ENCODE measurements at places on chromosomes 7 and 10. TPM values are rescaled to one million over a fixed set of nuclear protein-coding genes. Genes with fewer than 3 reads are reported as not detected.

GRCh38 chr10:95861386-95861785 is 46.4 kb upstream of the CC2D2B start:
- DNase-seq: no peak

Gene CYP2E1
- total RNA-seq: not detected

GRCh38 chr7:70463352-70463938 is 668.5 kb upstream of the GALNT17 start:
- no peak for DNase-seq

Gene SPDYE6
- not detected for total RNA-seq

Gene ETV1
- 45.2 TPM for total RNA-seq

Gene IKZF1
- total RNA-seq: 11.3 TPM

DNA sequence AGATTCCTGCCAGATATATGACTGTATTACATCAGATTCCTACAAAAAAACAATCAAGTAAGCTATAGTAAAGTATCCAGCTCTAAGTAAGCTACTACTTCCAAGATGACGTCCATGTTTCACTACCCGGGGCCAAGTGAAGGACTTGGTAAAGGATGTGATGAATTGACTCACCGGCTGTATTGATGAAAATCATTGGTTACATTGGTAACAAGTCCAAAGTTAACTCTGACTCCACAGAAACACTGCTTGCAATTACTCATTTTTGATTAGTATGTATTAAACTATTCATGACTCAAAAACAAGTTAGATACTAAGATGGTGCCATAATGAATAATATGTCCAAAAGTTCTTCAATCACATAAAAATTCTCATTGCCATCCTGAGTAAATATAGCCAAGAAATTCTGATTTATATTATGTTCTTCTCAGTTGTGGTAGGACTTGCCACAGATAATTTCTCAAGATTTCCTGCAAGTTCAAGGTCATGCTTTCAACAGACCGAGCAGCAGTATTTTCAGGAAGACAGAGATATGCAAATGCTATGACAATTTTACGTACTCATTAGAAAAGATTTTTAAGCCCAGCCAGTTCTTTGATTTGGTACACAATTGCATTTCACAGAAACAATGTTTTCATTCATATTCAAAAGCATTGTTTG is 12.6 kb upstream of the DNAJC1 start:
- no peak for DNase-seq

Gene GIMAP4
- total RNA-seq: 47.3 TPM

Gene RNLS
- total RNA-seq: 20.8 TPM

Gene PDE6C
- total RNA-seq: not detected

Gene CFAP69
- 2.7 TPM for total RNA-seq

Gene EN2
- not detected for total RNA-seq

DNA sequence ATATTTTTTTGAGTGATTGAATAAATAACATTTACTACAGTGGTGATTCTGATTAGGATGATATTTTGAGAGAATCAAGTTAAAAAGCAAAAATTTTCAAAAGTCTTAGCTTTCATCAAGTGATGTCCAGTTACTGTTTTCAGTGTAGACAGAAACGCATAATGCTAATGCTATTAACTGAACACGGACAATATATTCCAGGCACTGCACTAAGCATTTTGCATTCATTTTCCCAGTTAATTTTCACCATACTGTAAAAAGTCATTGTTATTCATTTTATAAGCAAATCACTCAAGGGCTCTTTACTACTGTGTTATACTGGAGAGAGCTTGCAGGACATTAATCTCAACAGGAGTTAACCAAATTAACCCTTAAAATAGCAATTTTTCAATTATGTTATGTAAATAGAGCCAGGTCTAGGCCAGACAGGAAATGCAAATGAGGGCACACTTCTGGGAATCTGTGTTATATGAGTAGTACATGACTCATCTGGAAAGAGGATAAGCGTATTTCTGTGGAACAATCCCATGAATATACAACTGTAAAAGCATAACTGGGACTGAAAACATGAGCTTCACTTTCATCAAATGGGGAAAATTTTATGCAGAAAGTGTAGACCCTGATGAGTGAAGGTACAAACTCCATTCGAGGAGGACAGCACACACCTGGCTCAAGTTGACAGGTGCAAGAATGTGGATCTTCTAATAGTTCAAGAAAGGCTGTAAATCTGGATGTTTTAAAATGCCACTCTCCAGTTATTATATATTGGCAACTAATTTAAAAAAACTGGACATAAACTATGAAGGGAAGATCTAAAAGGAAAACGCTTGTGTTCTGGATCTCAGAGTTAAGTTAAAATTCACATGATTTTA is 75.4 kb downstream of the ANK3 start:
- no peak for DNase-seq

Gene ZNF365
- 0.19 TPM for total RNA-seq

DNA sequence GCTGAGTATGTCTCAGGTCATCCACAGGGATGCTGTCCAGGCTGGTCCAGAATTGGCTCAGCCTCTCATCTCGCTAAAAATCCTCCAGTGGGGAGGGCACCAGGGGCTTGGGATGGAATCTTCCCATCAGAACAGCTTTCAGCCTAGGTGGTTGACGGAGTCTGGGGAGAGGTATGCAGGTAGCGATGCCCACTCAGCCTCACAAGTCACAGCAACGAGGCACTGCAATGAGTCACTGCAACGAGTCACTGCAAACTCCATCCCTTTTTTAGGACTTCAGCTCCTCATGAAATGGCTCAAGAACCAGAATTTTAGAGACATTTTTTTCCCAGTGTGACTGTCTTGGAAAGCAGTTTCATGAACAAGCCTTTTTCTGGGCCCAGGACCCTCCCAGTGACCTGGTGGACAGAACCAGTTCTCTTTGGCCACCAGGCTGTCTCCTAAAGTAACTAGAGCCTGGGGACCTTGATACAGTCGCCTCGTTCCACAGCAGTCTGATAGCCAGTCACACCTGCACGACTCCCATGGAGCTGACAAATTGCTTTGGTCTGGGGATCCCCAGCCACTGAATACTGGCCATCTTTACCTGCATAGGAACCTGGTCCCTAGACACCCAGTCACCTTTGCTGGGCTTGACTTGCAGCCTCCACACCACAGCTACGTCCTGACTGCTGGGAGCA is 41.3 kb upstream of the PPP2R2D start:
- DNase-seq: no peak

Gene LRRN3
- 1.9 TPM for total RNA-seq

Gene HOXA9
- not detected for total RNA-seq

DNA sequence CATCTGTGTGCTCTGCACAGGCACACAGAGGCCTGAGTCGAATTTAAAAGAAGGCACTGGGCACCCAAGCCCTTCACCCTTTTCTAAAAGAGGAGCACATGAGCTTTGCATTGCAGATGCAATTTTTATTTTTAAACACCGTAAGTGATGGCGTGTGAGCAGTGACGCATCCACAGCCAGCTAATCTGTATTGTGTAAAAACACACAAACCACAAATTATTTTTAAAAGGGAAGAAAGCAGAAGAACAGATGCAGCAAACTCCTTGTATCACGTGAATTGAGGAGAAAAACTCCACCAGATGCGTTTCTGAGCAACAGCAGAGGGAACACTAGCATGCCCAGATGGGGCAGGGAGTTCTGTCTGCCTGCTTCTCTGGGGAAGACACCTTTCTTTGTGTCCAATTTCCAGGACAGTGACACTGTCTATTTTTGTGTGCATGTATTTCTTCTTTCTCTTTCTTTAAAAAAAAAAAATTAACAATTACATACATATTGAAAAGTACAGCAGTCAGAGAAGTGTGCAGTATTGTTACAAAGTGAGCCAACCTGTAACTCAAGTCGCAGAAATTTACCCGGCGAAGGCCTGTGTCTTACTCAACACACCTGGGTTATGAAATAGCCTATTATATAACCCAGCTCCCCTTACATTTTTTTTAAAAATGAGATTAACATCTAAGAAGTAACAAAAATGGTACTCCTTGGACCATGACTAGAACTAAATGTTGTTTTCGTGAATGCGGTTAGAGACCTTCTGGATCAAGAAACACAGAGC is 39.2 kb downstream of the EEPD1 start:
- no peak for DNase-seq

Gene RAB11FIP2
- total RNA-seq: 12.3 TPM

Data from heart left ventricle (tissue), 16 donors.